ENCODE measurements at places on chromosomes 13 and 19.

DNA sequence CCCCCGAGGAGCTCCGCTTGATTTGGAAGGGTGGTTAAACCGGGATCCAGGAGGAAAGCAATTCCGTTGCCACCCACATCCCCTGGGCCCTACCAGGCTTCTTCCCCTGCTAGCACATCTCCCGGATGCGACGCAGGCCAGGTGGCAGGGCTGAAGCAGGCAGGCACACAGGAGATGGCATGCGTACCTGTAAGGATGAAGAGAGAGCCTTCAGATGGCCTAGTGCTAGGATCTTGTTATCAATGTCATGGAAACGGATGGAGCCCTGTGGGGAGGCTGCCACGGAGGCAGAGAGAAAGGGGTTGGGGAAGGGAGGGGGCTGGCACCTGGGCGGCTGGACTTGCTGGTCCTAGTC, 8.5 kb upstream of the SOX1 start:
- no peak for DNase-seq

GRCh38 chr13:83883061-83883523, 818 bp upstream of the SLITRK1 start:
- DNase-seq, result no peak

GRCh38 chr19:45468803-45469131, 971 bp downstream of the FOSB start:
- no peak for DNase-seq

DNA sequence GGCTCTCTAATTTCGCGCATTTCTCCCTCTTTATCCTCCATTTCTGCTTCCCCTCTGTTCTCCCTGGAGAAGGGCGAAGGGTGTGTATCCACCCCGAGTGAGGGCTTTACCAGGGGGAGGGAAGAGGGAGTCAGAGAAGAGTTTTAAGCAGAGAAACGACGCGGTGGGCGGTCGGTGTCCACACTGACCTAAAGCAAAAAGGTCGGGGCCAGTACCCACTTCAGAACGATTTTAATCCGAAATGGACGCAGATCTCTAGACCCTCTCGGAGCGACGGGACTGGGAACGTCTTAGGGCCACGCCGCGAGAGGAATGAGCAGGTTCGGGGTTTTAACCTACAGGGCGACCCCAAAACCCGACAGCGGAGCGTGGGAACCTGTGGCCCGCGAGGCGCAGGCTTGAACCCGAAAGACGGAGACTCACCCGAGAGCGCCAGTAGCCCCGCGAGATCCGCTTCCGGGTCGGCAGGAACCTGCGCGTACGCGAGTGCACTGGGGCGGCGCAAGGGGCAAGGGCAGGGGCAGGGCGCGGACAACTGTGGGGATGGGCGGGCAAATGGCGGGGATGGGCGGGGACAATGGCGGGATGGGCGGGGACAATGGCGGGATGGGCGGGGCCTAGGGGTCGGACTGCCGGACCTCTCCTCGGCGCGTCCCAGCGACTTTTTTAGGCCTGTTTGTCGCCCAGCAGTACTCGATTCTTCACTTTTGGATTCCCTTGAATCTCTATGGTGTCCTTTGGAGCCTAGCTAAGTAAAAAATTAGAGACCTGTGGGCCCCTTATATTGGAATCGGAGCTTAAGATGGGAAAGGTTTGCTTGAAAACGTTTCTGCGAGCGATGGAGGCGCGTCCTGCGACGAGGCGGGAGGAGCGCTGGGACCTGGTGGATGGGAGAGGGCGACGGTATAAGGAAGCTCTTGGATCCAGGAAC, at the start of gene ZNF677:
Gene ZNF677 (minus strand): TSS at position 463 of the 931 bp plus-strand sequence. CDS start 3,323 bp downstream, outside the sequence.
- DNase-seq, result peak; percentile 96

GRCh38 chr13:51478418-51479198, 25.8 kb upstream of the INTS6 start:
- DNase-seq, result no peak

DNA sequence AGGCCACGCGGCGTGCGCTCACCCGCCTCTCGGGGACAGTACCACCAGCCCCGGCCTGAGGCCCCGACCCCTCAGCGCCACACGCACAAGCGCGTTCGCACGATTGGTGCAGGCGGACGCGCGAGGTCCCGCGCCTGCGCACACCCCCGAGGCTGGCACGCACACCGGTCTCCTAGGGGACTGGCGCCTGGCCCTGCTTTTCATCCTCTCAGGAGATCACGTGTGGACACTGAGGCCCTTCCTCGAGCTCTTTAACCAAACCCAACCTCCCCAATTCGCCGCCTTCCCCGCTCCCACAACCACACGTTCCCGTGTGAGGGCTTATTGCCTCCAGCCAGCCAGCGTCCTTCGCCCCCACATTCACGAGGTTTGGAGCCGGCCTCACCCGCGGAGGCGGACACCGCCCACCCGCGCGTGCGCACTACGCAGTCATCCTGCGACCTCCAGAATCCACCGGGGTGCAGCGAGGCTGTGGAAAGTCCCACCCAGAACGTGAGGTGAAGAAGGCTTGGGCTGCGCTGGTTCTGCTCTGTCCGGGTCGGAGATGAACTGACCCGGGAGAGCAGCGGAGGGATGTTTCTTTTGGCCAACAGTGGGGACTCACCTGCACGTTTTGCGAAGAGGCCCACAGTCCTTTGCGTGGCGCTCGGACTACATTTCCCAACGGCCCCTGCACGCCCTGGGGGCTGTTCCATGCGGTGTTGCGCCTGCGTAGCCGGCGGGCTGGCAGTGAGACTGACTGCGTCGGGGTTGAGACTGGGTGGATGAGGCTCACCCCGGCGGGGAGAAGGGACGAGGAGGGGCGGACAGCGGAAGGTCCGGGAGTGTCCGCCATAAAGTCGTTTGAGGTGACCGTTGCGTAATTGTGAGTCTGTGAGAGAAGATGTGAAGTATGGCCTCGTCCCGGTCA, 539 bp upstream of the ZNF667 start:
- DNase-seq, result no peak

DNA sequence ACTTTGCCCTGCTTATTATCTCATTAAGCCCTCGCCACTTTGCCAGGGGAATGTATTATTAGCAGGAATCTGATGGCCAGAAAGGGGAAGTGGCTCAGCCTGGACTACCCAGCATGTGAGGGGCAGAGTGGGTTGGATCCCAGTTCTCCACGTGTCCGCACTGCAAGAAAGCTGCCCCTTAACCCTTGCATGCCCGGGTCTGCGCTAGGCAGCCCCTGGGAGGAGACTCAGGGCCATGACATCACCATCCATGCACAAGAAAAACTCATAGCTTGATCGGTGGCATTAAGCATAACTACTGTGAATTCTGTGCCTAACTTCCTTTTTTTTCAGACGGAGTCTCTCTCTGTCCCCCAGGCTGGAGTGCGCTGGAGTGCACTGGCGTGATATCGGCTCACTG, 8.9 kb downstream of the CACNG8 start:
- no peak for DNase-seq

DNA sequence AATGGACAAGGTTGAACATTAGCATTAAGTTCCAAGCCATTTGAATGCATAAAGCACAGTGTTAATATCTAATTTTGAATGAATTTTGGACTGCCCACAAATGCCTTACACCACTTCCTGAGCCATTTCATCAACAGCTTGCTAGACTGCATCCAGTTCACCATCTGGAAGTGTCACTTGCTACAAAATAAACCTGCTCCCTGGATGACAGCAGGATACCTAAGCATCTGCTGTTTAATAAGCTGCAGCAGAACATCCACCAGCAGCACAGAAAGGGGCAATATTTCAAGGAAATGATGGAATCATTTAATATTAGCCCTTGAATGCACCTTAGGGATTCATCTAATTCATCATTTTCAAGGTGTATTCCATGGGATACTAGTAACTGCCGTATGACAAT, 76.6 kb upstream of the PCDH9 start:
- DNase-seq, result no peak

DNA sequence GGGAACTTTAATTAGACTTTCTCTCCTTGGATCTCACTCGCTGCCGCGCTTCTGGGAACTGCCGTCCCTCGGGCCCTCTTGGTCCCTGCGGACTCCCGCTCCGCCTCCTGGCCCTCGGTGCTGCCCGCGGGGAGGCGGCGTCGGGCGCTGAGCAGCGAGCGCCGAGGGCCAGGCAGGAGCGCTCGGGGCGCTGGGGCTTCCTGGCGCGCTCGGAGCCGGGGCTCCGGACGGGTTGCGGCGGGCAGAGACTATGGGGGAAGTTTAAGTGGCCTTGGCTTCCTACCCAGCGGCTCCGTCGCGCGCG, 704 bp downstream of the CHST8 start:
- no peak for DNase-seq

DNA sequence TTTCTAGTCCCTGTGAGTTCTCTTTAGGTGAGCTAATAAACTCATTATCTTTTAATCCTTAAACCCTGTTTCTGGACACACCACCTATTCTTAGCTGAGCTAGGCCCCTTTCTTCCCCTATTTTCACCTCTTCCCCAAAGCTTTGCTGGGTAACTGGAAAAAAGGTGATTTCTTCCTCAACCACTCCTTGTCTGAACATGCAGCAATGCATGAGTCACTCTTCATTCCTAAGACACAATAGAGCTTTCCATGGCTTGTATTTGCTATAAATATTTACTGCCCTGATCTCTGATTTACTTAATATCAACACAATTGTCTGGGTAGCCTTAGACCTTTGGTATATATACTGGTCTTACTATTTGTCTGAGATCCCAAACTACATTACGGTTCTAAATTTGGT, 370.9 kb downstream of the KLF5 start:
- DNase-seq, result no peak

DNA sequence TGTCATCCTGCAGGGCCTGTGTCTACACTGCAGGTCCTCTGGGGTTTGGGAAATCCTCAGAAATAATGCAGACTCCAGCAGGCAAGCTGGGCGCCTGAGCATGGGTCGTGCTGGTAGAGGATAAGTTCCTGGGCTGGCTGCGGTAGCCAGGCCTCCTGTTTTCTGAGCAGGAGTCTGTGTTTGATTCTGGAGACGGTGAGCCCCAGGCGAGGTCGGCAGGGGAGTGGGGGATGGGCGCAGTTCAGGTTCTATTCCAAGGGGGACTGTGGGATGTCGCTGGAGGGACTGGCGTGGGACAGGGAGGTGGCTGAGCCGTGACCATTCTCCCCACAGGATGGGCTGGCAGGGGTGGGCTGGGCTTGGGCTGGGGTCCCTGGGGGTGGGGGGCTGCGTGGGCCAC, 154.7 kb downstream of the KDM4B start:
- DNase-seq, result no peak

DNA sequence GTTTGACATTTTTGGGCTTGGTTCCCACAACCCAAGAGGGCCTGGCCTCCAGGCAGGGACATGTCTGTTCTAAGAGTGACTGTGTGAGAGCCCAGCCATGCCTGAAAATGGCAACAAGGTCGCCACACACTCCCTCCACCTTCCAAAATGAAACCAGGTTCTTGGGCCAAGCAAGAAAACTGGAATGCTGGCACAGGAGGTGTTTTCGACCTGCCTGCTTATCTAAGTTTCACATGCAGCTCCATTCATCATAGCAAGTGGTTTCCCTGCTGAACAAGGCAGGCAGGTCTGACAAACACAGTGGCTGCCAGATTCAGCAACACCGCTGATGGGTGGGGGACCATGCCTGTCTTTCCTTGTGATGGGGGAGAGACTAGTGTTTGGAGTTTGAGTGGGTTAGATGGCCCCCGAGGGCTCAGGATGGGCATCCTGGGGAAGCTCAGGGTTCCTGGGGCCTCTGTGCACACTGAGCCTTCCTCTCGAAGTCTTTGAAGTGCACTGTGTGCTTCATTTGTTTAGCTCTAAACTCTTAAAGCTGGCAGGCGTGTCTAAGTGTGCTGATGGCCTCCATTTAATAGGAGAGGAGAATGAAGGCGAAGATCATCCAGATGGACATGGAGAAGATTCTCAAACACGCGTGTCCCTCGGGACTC, 17.9 kb upstream of the GAS6 start:
- no peak for DNase-seq

GRCh38 chr13:30159446-30159839, 147.9 kb downstream of the KATNAL1 start:
- no peak for DNase-seq

DNA sequence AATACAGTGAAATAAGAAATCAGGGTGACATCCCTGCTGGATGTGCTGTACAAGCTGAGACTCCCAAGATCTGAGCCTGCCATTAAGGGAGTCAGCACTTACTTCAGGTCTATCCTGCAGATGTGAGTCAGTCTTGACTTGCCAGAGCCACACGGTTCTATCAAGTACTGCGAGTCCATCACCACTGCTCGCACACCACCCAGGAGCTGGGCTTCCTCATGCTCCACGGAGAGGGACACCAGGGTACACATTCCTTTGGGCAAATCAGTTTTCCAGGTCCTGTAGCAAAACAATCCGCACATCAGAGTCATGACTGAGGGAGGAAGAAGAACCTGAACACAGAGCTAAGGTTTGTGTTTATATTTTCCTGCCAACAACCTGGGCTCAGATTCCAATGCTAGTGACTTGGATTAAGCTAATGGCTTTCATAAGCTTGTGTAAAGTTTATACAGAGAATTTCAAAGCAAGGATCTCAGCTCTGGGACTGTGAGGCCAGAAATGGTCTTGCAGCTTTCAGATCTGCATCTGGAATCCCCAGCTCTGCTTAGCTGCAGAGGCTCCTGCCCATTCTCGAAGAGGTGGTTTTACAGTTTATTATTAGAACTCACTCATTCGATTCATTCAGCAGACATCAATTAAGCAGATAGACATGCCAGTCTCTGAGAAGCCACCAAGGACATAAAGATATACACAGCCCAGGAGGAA, 90.6 kb downstream of the KL start:
- DNase-seq, result no peak

- DNase-seq, result no peak
Observed at GRCh38 chr19:7007859-7008258, 13.4 kb downstream of the MBD3L2B start.

DNA sequence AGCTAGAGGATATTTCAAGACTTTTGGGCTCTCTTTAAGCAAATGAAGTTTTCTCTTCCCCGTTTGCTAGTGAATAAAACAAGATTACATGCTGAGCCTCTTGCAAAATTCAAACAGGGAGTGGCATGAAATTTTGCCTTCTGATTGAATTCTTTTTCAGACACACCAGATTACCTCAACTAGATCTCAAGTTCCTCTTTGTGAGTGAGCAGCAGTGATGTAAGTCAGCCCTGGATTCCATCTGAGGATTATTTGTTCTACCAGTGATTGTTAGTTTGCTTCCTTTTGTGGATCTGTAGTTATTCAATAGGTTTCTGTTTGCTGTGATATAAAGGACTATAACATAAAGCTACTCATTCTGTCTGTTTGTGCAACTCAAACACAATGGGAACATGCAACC, 407.7 kb downstream of the LMO7 start:
- no peak for DNase-seq

- DNase-seq, result no peak
Observed at GRCh38 chr19:20482721-20483120, 82.9 kb downstream of the ZNF737 start.

DNA sequence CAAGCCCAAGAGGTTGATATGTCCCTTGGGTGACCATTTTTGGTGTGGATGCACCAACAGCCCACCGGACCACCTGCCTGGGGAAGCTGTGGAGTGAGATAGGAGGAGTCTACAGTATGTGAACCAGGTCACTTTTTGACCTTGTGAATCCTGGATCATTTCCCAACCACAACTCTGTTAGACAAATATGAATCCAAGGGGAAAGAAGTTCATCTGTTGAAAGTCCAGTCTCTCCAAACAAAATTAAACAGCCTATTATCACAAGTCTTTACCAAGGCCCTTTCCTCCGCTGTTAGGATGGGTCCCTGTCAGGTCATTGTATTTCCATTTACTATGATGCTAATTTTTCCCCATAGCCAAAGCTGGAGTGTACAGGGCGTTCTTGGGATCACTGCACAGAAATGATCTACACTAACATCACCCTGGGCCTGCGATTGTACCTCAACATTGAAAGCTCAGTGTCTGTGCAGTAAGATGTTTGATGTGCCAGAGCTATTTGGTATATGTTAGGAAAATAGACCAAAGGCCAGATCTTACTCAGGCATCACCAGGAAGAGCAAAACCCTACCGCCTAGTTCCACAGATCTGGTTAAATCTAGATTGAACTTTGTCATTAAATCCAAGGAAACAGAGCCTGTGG, 117.1 kb downstream of the STARD13 start:
- DNase-seq, result no peak
